GM12865 (cell line): ENCODE measurements at places on chromosomes 4 and X.
A peak's percentile ranks its signal among the peaks of the same experiment; 100 is the strongest.

- DNase-seq, result no peak
Measured at GRCh38 chrX:14010566-14010965, 19.1 kb downstream of the GEMIN8 start.

- DNase-seq, result no peak
Measured at GRCh38 chr4:41374490-41374889, 117.8 kb downstream of the UCHL1 start.

DNA sequence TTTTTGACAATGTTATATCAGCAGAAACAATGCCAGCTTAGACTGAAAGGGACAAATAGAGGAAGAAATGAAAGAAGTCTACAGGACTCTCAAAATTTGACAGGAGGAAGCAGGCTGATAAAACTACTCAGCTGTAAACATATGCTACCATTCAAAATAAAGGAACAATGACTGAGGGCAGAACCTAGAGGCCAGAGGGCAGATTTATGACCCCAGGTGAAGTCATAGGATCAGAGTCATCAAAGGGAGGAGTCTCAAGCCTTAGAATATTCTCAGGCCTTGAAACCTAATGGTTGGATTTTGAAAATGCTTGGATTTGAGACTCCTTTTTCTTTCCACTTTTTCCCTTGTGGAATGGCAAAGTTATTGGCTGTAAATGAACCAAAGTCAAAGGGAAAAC is 17.0 kb upstream of the SYTL5 start:
- DNase-seq, result no peak

- DNase-seq, result no peak
Measured at GRCh38 chr4:99710681-99711345, 53.2 kb upstream of the C4orf54 start.

DNA sequence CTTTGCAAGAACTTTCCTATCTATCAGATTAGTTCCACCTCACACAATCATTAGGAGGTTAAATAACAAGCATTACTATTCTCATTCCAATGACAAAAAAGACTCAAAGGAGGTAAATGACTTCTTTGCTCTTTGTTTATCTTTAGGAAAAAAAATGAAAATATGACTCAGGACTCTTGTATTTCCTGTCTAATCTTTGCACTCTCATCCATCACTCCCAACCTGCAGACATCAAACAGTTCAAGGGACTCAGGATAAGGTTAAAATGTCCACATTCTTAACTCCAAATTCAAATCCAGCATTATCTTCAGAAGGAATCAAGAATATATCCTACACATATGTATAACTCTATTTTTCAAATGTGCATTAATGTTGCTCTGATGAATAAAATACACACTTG is 139.6 kb downstream of the UNC5C start:
- no peak for DNase-seq

- DNase-seq, result peak; percentile 53
Measured at GRCh38 chr4:94304365-94304971, 38.2 kb downstream of the HPGDS start.

- DNase-seq, result no peak
Measured at GRCh38 chr4:140710908-140711622, 45.1 kb downstream of the TBC1D9 start.

DNA sequence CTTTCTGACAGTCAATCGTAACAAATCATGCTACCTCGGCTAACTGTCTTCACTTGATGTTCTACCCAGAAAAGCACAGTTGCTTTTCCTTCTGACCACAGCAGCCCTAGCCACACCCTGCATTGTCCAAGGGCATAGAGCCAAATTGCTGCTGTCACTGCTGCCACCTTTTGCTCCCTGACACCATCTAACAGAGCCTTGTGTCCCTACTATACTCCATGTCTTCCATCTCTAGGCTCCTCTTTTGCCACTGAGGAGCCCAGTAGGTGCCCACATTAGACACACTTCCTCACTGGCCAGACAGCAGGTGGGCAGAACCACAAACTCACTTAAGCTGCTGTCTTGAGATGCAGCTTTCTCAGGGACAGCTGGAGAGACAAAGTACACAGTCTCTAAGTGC is 91.4 kb downstream of the ANXA3 start:
- DNase-seq, result no peak

- DNase-seq, result no peak
Measured at GRCh38 chr4:8398347-8398746, 42.2 kb downstream of the ACOX3 start.

GRCh38 chrX:107102980-107103379 is 15.6 kb downstream of the RBM41 start:
- no peak for DNase-seq

GRCh38 chrX:39600222-39600621 is 497.5 kb downstream of the BCOR start:
- DNase-seq, result no peak

GRCh38 chr4:157806184-157806583 is 366.6 kb downstream of the GASK1B start:
- DNase-seq, result no peak

DNA sequence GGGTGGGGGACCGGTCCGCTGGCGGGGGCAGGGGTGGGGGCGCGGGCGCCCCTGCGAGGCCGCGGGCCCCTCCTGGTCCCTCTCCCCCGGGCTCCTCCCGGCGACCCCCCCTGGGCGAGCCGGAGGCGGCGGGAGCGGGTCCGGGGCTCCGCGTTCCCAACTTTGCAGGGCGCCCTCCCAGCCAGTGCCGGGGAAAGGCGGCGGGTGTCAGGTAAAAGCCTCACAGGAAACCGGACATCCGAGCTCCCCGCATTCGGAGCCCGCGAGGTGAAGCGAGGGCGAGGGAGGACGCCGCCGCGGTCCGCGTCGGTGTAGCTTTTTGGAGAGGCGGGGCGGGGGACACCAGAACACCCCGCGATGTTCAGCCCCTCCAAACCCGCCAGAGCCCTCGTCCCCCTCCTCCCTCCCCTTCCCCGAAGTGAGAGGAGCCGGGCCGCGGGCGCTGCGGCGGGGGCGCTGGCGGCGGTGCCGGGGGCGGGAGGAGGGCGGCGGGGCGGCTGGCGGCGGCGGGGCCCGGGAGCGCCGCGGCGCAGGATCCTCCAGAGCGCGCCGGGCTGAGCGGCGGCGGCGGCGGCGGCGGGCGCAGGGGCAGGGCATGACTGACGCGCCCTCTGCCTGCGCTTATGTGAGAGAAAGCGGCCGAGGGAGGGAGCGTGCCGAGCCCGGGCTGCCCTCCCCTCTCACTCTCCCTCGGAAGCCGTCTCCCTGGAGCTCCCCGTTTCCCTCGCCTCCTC is at the start of gene VEGFC:
Gene VEGFC (minus strand): TSS at position 597 of the 734 bp plus-strand sequence. CDS start 611 bp downstream, outside the sequence.
- peak; percentile 45 for DNase-seq

DNA sequence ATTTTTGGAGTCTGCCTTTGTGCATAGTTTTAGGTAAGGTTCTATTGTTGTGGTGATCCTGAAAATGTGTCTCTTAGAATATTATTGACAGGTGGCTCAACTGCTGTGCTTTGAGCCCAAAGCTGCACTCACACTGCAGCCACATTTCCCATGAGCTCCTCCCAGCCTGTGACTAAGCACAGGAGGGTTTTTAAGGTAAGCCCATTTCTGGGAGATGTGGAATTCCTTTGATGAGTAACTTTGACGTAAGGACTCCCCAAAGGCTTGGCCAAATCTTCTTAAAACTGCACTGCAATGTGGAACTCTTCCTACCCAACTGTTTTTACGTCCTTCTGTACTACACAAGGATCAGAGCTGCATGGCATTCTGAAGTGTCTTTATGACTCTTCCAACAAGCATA is 20.0 kb upstream of the TMPRSS11A start:
- no peak for DNase-seq

DNA sequence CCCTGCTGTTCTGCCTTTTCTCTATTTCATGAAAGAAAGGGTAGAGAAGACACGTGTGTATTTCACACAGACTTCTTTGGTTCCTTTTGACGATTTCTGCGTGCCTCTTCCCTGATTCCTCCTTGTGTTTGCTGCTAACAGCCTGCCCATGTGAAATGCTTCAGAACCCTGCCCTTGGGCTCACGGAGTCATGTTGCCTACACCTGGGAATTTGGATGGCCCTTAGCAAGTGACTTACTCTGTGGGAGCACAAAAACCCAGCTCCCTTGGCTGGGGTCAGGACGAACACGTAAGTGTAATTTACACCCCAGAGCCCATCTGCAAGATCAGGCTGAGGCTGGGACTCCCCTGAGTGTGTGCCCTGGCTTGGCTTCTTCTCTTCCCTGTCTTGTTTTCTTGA is 220.3 kb upstream of the BCOR start:
- no peak for DNase-seq

DNA sequence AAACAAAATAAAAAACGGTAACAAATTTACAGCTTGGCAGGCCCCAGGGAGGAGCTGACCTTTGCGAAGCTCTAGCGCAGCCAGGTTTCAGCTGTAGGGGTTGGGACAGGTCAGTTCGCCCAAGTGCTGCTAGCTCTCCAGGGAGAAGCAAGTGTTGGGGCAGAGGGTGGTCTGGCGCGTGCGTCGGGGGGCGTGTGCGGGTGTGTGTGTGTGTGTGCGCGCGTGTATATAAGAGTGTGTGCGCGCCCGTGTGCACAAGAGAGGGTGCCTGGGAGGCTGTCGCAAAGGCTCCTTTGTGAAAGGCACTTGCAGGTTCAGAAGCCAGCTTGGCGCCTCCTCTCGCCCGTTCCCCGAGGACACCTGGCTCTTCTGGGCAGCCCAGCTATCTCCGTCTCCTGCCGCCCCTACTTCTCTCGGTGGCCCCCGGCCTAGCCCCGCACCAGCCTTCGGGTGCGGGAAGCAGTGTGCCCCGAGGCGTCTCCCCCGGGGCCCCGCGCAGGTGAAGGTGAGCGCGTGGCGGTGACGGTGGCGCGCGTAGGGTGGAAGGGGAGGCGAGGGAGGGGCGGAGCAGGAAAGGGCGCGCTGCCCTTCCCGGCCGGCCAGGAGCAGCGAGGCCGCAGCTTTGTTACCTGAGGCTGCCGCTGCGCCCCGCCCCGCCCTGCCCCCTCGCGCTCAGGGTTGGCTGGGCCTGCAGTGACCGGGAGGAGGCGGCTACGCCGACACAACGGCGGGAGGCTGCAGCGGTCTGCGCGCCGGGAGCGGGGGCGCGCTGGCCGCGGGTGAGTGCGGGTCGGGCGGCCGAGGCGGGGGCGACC is at the start of gene FHDC1:
Gene FHDC1 (plus strand): TSS at position 693 of the 815 bp plus-strand sequence. CDS start 6,735 bp downstream, outside the sequence.
- DNase-seq, result peak; percentile 18

GRCh38 chrX:109830704-109831206 is 97.7 kb upstream of the ACSL4 start:
- peak; percentile 2 for DNase-seq

DNA sequence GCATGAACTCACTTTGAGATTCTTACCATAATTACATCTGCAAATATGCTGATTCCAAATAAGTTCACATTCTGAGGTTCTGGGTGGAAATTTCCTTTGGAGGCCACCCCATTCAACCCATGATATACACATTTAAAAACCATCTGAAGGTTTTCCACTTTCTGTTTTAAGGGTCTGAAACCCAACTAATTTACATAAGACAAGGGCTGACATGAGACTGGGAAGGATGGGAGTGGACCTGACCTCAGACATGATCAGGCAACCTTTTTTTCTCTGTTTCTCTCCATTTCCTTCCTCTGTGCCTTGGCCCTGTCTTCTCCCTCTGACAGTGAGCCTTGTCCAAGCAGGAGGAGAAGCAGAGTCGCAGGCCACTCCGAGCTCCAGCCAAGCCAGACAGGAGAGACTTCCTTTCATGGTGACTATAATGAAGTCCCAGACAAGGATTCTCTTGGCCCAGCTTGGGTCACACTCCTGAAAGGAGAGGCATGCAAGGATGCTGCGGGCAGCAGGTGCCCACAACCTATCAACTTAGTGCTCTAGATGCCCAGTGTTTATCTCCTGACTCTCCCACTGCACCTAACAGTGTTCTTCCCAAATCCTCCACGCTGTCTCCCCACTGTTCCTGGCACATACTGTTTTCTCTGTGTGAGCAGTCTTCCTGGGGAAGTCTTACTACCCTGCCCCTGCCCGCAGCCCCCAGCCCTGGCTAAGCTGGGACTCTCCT is 39.9 kb downstream of the MSX1 start:
- DNase-seq, result peak; percentile 12

DNA sequence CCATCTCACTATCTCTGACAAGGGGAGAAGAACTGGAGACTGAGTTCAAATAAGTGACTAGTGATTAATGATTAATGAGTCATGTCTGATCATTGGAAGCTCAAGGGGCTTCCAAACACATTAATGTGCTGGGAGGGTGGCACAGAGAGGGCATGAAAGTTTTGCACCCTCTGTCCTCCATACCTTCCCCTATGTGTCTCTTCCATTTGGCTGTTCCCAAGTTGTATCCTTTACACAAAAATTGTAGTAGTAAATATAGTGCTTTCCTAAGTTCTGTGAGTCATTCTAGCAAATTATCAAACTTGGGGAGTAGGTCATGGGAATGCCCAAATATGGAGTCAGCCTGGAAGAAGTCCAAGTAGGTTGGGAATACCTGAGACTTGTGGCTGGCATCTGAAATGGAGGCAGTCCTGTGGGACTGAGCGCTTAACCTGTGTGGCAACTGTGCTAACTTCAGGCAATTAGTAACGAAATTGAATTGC is 4.1 kb upstream of the FAM200B start:
- DNase-seq, result no peak

- DNase-seq, result no peak
Measured at GRCh38 chr4:16692524-16692923, 205.9 kb downstream of the LDB2 start.

DNA sequence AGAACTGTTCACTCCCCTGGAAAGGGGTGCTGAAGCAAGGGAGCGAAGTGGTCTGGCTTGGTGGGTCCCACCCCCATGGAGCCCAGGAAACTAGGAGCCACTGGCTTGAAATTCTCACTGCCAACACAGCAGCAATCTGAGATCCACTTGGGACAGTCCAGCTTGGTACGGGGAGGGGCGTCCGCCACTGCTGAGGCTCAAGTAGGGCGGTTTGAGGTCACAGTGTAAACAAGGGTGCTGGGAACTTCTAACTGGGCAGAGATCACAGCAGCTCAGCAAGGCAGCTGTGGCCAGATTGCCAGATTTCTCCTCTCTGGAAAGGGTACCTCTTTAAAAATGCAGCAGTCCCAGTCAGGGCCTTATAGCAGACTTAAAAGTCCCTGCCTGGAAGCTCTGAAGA is 53.9 kb upstream of the GALNTL6 start:
- DNase-seq, result no peak

- peak; percentile 63 for DNase-seq
Measured at GRCh38 chr4:52665592-52665991, 6.5 kb upstream of the USP46 start.

DNA sequence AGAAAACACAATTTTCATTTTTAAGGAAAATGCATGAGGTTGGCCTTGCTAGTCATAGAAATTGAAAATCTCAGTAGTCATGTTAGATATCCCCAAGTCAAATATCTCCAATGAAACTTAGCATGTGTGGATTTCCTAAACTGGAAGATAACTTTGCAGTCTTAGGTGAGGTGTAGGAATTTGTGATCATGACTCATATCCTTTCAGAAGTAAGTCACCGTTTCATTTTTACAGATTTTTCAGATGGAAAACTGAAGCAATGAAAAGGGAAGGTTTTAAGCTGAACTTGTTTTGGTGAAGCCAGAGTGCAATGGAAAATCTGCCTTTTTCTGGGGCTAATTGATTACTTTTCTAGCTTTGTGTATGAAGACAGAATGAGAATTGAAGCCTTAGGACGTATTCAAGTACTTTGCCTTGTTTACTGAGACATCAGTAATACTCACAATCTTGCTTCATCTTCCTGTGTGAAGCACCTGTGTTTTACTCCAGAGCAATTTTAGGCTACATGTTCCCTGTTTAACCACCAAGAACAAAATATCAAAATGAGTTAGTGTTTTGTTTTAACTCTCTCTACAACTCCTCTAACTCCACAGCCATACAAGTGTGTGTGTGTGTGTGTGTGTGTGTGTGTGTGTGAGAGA is 1662.8 kb upstream of the ADGRL3 start:
- DNase-seq, result peak; percentile 9
